Nephron progenitor cell (in vitro differentiated cells): ENCODE measurements at places on chromosomes 5 and 9.

- no peak for DNase-seq
Measured at GRCh38 chr5:77935506-77936364, 159.6 kb upstream of the TBCA start.

GRCh38 chr5:100780376-100780870, 122.7 kb downstream of the ST8SIA4 start:
- no peak for DNase-seq

GRCh38 chr5:127423173-127423798, 94.2 kb upstream of the PRRC1 start:
- no peak for DNase-seq

GRCh38 chr9:133420392-133420827, 1.8 kb upstream of the ADAMTS13 start:
- no peak for DNase-seq

DNA sequence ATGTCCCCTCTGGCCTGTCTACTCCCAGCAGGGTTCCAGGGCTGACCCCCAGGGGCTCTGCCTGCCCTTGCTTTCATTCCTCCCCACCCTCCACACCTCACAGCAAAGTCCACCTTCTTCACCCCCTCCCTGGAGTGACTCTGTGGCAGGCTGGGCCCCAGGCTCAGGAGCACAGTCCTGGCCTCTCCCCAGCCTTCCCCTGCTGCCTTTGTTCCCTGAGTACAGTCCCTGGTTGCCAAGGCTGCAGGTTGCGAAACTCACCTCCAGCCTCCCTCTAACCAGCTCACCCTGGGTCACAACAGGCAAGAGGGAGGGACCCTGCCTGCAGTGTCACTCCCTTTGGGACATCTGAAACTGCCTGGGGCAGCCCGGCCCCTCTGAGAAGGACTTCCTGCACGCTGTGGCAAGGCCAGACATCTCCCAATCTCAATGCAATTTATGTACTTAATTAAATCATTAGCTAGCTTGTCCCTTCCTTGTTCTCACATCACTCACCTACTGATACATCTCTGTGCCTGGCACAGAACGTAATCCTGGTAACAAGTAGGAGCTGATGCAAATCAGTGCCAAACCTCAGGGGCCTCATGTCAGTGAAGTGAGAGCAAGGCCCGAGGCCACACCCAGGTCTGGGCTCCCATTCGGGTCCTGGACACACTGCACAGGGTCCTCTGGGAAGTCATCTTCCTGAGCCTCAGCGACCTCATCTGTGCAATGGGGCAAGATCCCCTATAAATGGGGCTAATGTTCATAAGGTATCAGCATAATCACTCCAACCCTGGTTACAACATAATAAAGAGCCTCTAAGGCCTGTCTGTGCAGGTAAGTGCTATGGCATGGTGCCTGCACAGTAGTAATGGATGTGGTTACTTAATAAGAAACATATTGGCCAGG, 27.3 kb upstream of the TRIM14 start:
- peak; percentile 23 for DNase-seq

GRCh38 chr5:5572976-5573797, 150.7 kb downstream of the ICE1 start:
- DNase-seq, result no peak

DNA sequence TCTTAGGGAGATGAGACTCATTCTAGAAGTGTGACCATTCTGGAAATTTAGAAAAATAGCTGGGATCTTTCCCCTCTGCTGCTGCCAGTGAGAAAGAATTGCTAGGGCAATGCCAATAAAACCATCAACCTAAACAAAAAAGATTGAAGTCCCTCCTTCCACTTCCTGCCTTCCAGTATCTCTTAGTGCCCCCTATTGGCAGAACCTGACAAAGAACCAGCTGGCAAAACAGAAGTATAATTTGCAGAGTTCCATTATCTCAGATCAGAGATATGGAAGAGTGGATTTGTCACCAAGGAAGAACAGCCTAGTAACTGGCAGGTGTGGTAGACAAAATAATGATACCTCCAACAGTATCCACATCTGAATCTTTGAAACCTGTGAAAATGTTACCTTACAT, 13.8 kb upstream of the PLCXD3 start:
- DNase-seq, result peak; percentile 19

DNA sequence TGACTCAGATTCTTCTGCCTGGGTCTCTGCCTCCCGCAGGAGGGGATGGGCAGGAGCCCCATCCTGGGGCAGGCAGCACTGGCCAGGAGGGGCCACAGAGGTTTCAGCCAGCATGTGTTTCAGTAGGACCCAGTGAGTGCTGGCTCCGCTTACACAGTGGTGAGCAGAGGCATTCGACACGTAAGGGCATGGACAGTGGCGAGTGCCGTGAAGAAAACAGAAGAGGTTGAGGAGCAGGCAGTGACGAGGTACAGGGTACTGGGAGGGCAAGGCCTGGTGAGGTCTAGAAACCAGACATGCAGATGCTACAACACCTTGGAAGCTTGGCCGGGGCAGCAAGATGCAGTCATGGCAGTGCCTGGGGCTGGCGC, 41.5 kb downstream of the CACNA1B start:
- no peak for DNase-seq

GRCh38 chr9:68979538-68980314, 34.2 kb downstream of the PRKACG start:
- no peak for DNase-seq

DNA sequence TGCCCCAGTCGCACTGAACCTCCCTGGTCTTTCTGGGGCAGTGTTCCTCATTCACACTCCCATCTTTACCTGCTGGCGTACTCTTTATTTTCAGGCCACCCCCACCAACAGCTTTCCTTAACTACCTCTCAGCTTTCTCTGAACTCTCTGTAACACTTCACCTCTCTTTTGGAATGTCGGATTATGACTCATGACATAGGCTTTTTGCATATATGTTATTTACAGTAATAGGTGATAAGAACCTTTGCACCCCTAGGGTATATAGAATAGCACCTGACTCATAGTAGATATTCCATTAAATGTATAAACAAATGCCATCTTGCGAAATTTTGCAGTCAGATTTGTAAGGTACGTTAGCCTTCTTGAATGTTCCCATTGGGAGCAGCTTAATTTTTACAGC, 52.9 kb upstream of the MIER3 start:
- no peak for DNase-seq

- DNase-seq, result no peak
Measured at GRCh38 chr5:150653145-150653761, 7.8 kb upstream of the MYOZ3 start.

GRCh38 chr5:20230010-20230409, 242.0 kb upstream of the CDH18 start:
- DNase-seq, result no peak

- DNase-seq, result no peak
Measured at GRCh38 chr5:149415066-149415967, 36.2 kb upstream of the IL17B start.

DNA sequence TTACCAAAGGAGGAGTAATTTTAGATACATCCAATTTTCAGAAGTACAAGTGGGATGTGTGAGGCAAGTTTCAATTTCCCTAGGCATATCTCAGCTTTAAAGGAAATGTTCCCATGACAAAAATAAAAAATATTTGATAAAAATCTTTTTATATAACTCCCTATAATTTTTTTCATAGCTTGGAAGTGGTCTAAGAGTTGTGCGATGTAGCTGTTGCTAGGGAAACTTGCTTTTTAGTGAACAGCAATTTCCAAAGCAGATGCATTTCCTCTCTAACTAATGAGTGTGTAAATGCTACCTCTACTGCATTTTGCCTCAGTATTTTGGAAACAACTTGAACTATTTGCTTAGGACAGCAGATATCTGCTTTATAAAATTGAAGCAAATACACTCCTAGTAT, 39.6 kb downstream of the MACIR start:
- DNase-seq, result no peak

DNA sequence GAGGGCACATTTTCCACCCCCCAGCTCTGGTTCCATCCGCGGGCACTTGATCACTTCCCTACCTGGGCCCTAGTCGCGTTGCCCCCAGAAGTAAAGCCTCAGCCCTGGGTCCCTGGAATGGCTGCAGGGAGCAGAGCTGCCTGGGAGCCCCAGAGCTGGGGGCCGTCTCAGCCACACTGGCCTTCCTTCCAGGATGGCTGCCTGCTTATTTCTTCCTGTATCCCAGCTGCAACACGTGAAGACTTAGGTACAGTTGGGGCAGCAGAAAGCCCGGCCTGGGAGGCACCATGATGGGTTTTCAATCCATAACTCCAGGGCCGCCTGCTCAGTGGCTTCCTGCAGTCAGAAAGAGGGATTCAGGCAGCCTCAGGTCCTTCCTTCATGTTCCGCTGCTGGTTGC, 232.3 kb downstream of the IRX2 start:
- no peak for DNase-seq

DNA sequence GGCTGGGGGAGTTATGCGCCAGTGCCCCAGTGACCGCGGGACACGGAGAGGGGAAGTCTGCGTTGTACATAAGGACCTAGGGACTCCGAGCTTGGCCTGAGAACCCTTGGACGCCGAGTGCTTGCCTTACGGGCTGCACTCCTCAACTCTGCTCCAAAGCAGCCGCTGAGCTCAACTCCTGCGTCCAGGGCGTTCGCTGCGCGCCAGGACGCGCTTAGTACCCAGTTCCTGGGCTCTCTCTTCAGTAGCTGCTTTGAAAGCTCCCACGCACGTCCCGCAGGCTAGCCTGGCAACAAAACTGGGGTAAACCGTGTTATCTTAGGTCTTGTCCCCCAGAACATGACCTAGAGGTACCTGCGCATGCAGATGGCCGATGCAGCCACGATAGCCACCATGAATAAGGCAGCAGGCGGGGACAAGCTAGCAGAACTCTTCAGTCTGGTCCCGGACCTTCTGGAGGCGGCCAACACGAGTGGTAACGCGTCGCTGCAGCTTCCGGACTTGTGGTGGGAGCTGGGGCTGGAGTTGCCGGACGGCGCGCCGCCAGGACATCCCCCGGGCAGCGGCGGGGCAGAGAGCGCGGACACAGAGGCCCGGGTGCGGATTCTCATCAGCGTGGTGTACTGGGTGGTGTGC, at the start of gene RXFP3:
TSS of gene RXFP3 (plus strand) at position 6 of the 636 bp plus-strand sequence. CDS start at position 361, 355 bp downstream.
- no peak for DNase-seq

DNA sequence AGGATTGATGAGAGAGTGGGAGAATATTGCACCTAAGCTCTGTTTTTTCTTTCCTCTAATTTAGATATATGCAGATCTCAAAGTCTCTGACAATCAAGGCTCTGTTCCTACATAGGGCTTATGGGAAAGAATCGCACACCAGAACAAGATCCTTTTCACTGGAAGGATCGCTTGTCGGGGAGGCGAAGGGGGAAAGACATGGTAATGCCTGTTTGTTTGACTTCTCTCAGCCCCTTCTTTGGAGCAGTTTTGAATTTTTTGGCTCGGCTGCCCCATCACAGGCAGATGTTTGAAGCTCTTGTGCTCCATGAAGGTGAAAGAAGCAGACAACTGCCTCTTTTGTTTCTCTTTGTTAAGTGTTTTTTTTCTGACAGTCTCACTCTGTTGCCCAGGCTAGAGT, 599.9 kb upstream of the ZNF608 start:
- no peak for DNase-seq

- DNase-seq, result no peak
Measured at GRCh38 chr9:112771359-112772214, 21.0 kb downstream of the SNX30 start.

DNA sequence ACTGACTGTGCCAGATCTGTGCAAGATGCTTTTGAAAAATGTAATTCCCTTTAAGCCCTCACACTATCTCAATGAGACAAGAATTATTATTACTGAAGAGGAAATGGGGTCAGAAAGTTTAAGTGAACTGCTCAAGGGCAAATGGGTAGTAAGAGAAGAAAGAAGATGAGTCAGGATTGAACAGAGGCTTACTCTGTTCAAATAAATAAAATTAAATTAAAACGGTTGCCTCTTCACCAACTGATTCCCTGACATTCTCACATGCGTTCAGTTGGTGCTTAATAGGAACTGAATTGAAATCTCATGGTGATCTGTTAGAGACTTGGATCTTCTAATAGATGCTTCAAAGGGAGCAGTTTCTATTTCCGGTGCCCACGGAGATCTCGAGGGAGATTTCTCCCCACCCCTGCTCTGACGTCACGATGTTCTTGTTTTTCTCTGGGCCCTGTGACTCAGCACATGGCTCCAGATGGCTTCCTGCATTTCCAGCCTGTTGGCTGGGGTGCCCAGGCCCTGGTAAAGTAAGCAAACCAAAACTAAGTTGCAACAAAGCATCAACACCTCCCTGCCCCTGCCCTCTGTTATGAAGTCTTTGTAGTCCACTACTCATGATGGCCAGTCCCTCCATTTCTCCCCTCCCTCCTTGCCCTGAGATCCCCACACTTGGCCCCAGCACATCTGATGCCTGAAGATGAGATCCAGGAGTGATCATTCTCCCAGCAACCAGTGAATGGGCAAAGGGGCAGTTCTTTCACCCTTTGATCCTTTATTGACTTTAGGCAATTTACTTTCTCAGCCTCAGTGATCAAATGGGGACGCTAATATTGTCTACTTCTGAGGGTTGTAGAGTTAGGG, 106.1 kb upstream of the CPEB4 start:
- DNase-seq, result no peak

DNA sequence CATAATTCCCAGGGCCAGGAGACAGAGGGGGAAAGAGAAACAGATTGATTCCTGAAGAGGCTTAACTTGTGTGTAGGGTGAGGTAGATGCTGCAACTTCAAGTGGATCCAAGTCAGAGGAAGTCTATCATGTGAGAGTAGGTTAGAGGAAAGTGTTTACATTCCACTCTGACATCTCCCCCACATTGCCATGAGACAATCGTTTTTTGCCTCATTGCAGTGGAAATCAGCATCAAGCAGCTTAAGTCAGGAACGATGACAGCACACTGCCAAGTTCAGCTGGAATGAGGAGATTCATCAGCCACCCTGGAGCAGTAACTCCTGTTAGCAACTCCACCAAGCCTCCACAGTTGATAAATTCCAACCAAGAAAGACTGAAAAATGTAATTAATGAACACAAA, 689.7 kb upstream of the MEF2C start:
- no peak for DNase-seq

DNA sequence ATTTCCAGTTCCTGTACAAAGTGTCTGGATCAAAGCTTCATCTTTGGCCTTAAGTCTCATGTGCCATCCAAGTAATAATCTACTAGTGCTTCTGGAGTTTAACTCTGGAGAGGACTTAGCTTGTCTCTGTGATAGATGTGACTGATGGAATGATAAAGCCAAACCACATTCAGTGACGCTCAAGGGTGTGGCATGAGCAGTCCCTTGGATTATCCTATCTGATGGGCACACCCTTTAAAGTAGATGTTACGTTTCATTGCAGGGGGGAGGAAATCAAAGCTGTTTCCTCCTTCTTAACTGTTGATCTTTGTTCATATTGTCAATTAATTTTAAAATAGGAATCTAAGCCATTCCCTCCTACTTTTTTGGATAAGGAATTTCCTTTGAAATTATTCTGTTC, 8.5 kb upstream of the EGFLAM start:
- no peak for DNase-seq

GRCh38 chr5:157323107-157323706, 57.3 kb downstream of the CYFIP2 start:
- DNase-seq, result no peak
